ENCODE measurements at places on chromosomes 4 and X.

- DNase-seq: peak; percentile 21
Measured at GRCh38 chr4:121900132-121900983, 30.1 kb upstream of the BBS7 start.

GRCh38 chr4:8342651-8343261 is 73.2 kb downstream of the HTRA3 start:
- DNase-seq: no peak

DNA sequence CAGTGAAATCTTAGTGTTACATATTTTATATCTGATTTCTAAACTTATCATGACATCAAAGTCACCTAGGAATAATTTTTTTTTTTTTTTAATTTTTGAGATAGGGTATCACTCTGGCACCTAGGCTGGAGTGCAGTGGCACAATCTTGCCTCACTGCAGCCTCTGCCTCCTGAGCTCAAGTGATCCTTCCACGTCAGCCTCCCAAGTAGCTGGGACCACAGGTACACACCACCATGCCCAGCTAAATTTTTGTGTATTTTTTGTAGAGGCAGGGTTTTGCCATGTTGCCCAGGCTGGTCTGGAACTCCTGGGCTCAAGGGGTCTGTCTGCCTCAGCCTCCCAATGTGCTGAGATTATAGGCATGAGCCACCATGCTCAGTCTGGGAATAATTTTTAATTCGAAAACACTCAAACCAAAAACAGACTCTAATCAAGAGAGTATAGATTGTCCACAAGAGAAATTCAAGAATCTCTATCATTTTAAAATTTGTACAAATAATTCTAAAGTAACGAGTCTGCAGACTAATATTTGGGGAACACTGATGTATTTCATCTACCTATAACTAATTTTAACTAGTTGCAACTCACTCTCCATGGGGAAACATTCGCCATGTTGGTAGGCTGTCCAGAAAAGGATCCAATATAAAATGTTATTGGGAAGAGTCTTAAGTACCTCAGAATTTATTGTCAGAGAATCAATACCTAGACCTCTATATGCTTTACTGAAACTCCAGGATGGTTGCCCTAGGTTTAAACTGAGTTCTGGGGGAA is 3.4 kb downstream of the SLC7A11 start:
- no peak for DNase-seq

DNA sequence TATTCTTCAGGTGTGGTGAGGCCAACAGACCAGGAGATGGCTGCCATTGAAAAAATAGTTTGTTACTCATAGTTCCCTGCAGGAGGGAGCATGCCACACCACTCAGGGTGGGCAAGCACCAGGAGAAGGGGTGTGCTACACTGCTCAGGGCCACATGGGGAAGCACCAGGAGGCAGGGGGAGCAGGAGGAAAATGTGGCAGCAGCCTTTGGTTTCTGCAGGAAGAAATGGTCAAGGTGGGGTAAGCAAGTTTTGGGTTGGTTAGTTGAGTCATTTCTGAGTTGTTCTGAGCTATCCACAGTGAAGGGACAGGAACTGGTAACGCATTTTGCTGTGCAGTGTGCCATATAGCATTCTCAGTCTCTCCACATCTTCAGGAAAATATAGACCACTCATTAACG is 23.8 kb downstream of the FGFBP1 start:
- no peak for DNase-seq

GRCh38 chr4:185566425-185566824 is 31.1 kb upstream of the PDLIM3 start:
- peak; percentile 10 for DNase-seq

DNA sequence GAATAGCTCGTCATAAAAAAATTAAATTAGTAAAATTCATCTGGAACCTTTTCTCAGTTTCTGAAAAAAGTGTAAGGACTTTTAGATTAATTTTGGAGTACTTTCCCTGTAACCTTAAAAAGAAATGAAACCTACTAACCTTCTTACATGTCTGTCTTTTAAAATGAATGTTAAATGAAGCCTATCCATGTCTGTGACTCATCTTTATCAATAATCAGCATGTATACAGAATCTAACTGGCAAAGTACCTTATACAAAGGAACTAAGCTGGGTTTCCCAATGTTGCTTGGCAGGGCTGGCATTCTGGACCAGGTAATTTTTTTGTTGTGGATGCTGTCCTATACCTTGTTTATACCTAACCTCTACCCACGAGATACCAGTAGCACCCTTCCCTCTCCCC is 13.6 kb downstream of the FBXW7 start:
- no peak for DNase-seq

DNA sequence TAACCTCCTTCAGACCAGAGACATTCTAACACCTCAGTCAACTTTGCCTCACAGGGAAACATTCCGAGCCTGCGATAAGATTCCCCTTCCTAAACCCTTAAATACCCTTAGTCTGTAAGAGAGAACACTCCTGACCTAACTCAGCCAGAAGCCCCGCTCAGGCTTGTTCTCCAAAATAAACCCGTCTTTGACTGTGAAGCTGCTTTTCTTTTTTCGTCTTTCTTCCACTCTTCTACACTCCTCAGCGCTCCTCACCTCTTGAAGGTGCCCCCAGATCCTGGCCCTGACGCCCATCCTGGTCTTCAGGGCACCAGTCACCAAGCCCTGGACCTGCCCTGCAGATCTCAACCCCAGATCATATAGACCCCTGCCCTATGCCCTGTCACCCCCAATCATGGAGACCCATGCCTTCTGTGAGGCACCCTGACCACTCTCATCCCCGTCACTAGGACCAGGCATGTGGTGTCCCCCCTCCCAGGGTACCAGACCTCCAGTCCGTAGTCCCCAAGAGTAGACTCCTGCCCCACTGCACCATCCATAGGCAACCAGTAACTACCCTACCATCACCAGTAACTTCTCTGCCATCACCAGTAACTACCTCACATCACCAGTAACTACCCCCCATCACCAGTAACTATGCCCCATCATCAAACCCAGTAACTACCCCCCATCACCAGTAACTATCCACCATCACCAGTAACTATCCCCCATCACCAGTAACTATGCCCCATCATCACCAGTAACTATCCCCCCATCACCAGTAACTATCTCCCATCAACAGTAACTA is 3.5 kb downstream of the ASMTL start:
- DNase-seq: no peak

DNA sequence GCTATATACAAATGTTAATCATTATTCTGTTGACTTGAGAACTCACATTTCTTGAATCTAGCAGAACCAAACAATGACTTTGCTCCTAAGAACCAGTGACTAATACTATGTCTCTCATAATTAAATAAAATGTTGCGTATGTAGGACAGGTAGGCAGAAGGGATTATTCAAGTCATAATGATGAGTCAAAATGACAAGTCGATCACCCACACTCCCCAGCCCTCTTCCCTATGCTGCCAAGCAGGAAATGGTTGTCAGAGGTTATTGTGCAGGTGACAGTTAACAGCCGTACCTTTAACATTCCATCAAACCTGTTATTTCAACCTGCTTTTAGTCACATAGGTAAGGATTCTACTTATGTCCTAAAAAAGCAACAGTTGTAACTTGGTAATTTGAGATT is 22.0 kb upstream of the STK26 start:
- no peak for DNase-seq

GRCh38 chr4:123785538-123785937 is 388.9 kb downstream of the SPRY1 start:
- DNase-seq: no peak

- no peak for DNase-seq
Measured at GRCh38 chr4:145929415-145930178, 9.0 kb downstream of the ZNF827 start.

GRCh38 chr4:8321220-8321619 is 51.7 kb downstream of the HTRA3 start:
- no peak for DNase-seq

- DNase-seq: no peak
Measured at GRCh38 chr4:24551492-24552289, 32.7 kb downstream of the DHX15 start.

- no peak for DNase-seq
Measured at GRCh38 chr4:71713611-71714203, 70.2 kb downstream of the GC start.

GRCh38 chr4:110096405-110096804 is 102.0 kb downstream of the ELOVL6 start:
- DNase-seq: no peak

GRCh38 chr4:20248155-20248558 is 3.5 kb upstream of the SLIT2 start:
- DNase-seq: no peak

DNA sequence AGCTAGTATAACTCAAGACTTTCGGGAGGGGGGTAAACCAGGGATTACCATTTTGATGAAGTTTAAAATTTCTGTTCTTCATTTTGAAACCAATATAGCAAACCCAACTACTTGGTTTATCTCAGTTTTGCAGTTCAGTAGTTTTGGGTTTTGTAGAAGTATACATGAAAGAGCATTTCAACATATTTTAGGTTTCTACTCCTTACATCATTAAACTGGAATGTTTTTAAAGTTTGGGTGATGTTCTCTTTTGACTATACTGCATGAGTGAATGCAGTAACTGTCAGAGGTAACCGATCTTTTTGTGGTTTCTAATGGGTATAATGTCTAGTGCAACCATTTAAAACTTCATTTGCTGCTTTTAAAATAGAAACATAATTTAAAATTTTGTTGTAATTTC is 248.3 kb upstream of the MAD2L1 start:
- no peak for DNase-seq

GRCh38 chr4:4853371-4853823 is 6.1 kb upstream of the MSX1 start:
- DNase-seq: no peak

DNA sequence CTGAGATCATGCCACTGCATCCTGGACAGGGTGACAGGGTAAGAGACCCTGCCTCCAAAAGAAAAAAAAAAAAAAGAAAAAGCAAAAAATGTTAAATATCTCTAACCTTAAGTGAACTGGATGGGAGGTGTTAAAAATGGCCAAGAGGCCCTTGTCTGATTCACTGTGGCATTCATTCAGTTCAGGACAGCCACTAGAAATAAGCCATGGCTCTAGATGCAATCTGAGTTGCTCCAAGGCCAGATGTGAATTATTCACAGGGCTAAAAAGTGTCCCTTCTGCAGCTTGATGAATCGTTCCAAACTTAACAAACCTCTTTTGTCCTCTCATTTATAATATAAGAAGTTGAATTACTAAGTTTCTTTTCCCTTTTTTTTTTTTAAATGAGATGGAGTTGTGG is 63.7 kb upstream of the FBXW7 start:
- no peak for DNase-seq

DNA sequence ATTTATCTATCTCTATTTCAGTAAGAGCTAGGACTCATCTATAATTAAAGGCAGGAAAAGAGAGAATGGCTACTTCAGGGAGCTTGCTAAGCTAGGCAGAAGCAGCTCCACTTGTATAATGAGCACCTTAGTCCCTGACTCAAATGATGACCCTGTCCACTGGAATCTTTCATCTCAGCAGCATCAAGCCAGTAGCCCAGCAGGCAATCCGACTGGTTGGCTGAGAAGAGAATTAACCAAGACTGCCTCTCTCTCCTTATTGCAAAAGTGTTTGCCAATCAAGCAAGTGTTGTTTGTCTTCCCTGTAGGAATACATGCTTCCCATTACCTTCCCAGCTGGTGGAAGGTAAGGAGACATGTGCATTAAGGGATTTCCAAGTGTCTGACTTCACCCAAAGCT is 3.9 kb upstream of the SPOCK3 start:
- no peak for DNase-seq

GRCh38 chrX:107154787-107155620 is 36.4 kb upstream of the RBM41 start:
- no peak for DNase-seq

GRCh38 chrX:97021680-97022079 is 138.0 kb downstream of the RPA4 start:
- DNase-seq: no peak

DNA sequence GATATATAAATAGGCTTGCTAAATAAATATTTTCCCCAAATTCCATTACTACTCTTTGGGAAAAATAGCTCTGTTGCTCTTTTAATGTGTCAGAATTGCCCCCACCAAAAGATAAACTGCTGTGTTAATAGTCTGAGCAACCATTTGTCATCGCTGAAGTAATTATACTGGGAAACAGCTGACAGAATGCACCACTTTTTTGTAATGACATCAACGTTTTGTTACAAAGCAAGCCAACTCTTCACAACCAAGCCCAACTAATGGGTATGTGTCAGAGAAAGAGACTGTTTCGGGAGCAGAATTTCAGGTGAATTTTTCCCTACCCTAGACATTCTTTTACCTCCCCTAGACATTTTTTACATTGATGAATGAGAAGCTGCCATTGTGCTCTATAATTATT is 405.0 kb upstream of the MAGEB18 start:
- no peak for DNase-seq

DNA sequence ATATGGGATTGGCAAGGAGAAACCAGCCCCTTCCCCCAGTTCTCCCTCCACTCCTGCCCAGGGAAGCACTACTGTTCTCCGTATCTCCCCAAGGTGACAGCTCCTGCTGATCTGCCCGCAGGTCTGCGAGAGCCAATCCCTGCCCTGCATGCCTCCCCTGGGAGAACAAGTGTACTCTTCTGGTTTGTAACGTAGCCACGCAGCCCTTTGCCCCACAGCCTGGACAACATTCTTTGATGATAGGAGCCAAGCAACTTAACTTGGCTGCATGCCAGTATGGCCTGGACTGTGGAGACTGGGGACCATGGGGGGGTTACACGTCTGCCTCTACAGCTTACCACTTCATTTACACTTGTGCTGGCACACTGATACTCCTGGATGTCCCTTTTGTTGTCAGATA is 2.0 kb downstream of the STBD1 start:
- DNase-seq: no peak

GRCh38 chrX:1190596-1191145 is 21.8 kb downstream of the CRLF2 start:
- no peak for DNase-seq

DNA sequence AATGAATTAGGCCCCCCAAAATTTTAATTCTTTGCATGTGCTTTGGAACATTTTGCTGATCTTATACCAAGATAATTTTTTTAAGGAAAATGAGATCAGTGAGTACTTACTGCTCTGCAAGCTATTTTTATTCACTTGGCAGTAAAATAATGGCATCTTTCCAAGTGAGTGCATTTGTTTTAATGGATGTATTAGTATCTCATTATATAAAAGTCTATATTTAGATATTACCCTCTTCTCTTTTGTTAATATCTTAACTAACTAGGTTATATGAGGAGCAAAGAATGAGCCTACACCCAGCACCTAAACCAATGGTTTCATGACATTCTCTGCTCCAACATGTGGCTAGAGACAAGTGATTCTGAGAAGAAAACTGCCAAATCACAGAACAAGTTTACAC is 21.1 kb upstream of the ARAF start:
- no peak for DNase-seq

DNA sequence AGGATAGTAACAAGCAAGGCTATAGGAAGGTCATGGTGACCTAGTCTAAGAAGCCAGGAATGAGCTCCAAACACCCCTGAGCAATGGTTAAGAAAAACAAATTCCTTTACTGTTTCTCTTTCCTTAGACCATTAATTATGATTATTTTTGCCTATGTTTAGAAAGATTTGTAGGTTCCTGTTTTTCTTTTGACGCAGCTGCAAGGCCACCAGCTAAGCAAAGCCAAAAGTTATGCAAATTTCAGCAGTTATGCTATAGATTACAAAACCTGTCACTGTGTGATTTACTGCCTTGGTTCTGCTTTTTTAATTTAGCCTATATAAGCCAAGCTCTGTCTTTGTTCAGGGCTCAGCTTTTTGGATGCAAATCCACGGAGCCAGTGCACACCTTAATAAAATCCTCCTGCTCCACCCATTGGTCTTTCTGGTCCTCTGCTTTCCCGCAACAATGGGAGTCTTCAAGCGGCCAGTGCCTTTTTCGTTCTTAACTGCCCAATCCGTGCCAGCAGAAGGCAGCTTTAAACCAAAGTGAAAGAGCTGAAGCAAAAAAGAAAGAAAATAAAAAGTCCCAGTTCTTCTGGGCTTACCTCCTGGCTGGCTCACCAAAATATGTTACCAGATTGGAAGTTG is 1.4 kb upstream of the CEP135 start:
- DNase-seq: no peak
